ENCODE measurements at places on chromosomes 1 and 21.

DNA sequence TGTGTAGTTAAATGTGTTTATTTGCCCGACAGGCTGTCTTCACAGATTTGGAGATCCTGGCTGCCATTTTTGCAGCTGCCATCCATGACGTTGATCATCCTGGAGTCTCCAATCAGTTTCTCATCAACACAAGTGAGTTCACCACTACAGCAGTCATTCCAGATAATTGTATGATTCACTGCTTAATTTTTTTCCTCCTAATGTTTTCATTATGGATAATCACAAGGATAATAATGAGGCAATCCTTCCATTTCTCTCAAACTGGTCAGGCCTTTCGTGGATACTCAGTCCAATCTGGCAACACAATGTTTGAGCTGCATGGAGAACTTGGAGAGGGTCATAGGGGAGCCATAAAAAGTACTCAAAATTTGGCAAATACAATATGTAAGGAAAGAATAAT is 168.3 kb upstream of the SGIP1 start:
- no peak for DNase-seq

GRCh38 chr1:227912866-227913265 is 34.9 kb downstream of the WNT9A start:
- DNase-seq = no peak

GRCh38 chr21:44485254-44485793 is 30.0 kb downstream of the LRRC3 start:
- DNase-seq = no peak

DNA sequence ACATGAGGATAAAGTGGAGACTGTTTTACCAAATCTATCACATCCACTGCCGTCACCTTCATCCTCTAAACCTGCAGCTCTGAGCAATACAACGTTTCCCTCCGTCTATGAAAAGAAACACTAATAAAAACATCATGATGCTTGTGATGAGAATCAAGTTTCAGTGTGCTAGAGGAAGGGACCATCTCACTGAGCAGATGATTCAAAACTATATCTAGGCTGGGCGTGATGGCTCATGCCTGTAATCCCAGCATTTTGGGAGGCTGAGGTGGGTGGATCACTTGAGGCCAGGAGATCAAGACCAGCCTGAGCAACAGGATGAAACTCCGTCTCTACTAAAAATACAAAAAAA is 14.7 kb upstream of the MYOM3 start:
- DNase-seq = no peak

- peak; percentile 93 for DNase-seq
Measured at GRCh38 chr1:100511058-100511457, 26.9 kb upstream of the GPR88 start.

DNA sequence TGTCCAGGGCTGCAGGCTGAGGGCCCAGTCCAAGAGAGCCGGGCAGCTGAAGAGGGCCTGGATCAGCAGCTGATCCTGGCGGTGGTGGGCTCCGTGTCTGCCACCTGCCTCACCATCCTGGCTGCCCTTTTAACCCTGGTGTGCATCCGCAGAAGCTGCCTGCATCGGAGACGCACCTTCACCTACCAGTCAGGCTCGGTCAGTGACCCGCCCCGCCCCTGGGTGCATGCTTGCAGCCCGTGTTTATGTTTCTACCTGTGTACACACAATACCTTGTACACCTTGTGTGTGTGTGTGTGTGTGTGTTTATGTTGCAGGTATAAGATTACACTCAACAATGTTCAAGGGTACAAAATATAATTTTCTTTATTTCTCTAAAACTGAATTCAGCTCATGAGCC is 13.0 kb downstream of the TIE1 start:
- DNase-seq = no peak

DNA sequence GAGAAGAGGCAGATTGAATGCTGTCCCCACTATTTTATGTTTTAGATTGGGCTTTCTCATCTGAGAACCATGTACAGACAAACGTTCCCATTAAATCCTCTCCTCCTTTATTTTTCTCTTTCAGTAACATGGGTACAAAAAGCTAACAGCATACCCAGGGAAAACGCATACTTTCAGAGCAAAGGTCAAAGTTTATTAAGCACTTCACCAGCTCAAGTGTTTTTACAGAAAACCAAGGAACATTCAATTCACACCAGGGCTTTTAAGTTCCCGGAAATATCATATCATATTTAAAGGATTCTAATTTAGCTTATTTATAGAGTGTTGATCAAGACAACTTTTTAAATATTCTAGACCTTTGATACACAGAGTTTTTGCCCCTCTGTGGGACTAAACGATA is 271.5 kb upstream of the C1orf87 start:
- DNase-seq = no peak

GRCh38 chr21:31656199-31657095 is 3.0 kb upstream of the SOD1 start:
- no peak for DNase-seq

GRCh38 chr1:198681831-198682759 is 43.3 kb downstream of the PTPRC start:
- peak; percentile 98 for DNase-seq

DNA sequence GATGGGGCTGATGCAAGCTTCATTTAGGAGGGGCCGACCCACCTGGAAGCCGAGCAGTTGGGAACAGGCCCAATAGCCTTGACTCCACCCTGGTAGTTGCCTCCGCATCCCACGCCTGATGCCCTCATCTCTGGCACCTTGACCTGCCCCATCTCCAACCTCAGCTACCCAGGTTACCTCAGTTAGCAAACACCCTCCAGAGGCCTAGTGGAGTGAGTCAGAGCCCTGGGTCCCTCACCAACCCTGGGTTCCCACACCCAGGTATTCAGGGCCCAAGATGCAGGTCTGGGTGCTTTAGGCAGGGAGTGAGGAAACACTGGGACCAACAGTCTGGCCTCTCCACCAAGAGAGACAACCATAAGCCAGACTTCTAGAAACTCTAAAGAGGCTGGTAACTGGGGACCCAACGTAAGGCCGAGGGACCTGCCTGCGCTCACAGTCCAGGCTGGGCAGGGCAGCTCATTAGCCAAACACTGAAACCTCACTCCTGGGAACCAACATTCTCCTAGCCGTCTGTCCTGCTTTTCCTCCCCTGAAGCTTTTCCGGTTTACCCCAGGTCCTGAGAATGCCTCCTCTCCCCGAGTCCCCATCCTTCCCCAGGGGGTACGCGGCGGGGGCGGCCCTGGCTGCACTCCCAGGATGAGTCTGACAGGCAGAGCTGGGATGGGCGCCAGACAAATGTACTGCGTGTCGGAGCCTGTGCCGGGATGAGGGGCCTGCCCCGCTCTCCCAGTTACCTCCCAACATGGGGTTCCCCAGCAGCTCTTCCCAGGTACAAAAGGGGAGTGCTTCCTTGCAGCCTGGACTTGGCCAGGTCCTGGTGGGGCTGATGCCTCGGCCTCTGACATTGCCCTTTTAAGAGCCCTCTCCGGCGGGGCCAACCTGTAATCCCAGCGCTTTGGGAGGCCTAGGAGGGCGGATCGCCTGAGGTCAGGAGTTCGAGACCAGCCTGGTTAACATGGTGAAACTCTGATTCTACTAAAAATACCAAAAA is 8.9 kb upstream of the CELSR2 start:
- DNase-seq = peak; percentile 29

DNA sequence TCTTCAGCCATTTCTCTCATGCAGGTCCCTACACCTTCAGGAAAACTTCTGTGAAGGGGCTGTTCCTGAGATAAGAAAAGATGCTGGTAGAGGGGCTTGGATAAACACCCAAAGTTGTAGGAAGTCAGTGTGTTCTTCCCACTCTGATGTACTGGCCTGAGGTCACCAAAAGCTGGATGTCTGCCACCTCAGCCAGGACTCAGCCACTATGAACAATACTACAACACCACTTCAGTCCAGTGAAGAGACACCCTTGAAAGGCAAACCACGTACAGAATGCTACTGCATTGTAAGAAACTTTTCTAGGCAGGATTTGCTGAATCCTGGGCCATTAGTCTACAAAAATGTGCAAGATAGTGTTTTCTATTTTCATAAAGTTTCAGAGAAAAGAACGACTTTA is 2.4 kb downstream of the PTPN14 start:
- no peak for DNase-seq

GRCh38 chr1:115781343-115781742 is 12.8 kb upstream of the CASQ2 start:
- DNase-seq = no peak

DNA sequence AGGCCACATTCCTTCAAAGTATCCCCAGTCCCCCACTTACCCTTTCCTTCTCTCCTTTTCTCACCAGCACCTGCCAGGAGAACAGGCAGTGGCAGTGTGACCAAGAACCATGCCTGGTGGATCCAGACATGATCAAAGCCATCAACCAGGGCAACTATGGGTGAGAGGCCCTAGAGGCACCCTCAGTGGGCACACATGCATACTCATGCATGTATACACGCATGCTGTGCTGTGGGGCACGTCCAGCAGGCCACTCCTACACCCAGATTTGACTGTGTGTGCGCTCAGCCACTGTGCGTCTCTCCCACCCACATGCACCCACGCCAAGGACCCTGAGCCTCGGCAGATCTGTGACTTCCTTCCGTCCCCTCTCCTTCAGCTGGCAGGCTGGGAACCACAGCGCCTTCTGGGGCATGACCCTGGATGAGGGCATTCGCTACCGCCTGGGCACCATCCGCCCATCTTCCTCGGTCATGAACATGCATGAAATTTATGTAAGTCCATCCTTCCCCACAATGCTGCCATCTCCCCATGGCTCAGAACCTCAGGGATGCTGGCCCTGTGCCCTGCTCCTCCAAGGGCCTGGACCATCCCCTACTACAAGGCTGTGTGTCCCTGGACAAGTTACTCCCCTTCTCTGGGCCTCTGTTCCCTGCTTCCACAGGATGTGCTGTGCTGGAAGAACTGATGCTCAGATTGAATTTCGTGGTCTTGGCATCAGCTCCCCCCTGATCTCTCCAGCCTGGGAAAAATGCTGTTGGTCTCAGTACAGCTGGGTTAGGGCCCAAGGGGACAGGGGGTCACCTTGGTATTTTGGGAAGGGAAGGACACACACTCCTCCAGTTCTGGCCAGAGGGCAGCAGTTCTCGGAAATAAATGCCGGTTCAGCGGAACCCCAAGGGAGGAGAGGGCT is 7.0 kb downstream of the TINAGL1 start:
- no peak for DNase-seq

DNA sequence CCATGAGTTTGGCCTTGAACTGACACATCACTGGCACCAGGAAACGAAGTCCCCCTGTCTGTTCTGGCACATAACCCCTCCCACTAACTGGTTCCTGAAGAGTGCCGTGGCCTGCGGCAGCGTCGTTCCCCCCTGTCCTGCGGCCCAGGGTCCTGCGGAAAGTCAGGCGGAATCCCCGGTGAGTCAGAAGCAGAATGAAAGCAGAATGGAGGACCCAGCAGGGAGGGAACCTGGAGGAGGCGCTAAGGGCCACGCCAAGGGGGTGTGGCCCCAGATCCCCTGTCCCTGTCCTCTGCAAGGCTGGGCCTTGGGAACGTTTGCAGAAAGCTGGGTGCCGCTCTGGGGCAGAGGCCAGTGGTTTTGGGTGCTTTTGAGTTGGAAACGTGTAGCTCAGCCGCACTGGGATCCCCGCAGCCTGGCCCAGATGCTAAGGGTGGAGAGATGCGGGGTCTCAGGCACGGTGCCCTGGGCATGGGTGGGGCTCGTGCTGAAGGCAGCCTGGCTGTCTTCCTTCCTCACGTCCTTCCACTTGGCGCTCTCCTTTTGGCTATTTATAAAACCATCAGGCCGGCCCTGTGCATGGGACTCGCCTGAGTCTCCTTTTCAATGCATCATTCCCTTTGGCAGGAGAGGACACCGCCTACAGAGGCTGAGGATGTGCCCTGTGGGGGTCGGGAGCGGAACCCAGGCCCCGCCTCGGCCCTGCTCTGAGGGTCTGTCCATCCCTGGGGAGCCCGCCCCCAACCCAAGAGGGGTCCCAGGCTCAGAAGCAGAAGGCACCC is 36.2 kb downstream of the TP73 start:
- no peak for DNase-seq

GRCh38 chr1:194104247-194104844 is 917.9 kb upstream of the B3GALT2 start:
- no peak for DNase-seq

- DNase-seq = no peak
Measured at GRCh38 chr1:7470904-7471638, 300.0 kb upstream of the VAMP3 start.

GRCh38 chr1:243529512-243529911 is 273.7 kb downstream of the SDCCAG8 start:
- DNase-seq = no peak

DNA sequence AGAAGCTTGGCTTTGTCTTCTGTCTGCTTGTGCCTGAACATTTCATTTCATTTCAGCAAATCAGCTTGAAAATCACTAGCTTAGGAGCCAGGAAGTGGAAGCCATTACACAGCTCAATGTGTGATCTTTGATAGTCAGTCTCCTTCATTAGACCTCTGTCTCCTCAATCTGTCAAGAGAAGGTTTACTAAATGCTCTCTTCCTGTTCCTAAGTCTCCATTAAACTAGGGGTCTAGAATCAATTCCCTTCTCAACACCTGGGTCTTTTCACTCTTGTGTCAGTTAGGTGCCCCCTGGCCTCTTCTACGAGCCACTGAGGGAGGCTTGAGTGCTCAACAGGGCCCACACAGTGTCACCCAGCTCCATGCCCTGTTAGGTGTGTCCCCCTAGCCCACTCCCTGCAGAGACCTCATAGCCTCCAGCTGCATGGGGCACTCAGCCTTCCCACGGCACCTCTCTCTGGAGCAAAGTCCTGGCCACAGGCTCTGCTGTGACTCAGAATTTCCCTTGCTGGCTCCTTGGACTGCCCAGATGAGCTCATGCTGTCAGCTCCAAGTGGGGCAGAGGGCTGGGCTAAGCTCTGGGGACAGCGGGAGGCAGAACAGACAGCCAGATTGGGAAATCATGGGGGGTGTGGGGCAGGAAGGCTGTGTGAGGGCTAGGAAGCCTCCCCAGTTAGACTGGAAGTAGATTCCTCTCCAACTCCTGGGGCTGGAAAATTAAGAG is 115.7 kb upstream of the IPO9 start:
- DNase-seq = peak; percentile 59

GRCh38 chr1:211610779-211611556 is 32.0 kb upstream of the SLC30A1 start:
- no peak for DNase-seq

DNA sequence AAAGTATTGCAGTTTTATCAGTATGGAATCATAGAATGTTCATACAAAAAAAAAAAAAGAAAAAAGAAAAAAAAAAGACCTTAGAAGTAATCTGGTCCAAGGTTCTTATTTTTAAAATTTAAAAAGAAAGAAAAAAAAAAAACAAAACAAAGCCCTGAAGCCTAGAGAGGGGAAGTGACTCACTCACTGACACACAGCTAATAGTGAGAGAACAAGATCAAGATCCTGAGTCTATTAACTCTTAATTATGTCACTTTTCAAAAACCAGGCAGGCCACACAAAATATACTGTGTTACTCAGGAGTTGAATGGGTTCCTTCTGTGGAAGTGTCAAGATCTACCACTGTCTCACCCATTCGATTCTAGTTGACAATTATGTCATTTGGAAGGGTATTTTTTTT is 433.9 kb upstream of the DAB1 start:
- no peak for DNase-seq

DNA sequence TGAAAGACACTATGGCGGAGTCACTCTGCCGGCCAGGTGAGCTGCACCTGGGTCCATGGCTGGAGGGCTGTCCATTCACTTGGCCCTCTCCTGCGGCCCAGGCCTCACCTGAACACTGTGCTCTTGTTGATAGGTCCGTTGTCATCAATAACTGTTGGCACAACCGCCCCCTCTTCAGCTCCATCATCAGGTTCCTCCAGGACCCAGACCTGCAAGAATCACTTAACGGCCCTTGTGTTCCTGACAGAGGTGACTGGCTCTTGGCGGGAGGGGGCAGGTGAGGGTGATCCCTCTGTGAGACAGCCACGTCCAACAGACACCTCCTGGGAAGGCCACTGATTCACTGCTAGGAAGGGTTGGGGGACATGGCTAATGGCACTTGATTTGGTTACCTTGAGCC is 54.9 kb downstream of the INAVA start:
- no peak for DNase-seq
